ENCODE measurements at places on chromosomes 7 and 10.

DNA sequence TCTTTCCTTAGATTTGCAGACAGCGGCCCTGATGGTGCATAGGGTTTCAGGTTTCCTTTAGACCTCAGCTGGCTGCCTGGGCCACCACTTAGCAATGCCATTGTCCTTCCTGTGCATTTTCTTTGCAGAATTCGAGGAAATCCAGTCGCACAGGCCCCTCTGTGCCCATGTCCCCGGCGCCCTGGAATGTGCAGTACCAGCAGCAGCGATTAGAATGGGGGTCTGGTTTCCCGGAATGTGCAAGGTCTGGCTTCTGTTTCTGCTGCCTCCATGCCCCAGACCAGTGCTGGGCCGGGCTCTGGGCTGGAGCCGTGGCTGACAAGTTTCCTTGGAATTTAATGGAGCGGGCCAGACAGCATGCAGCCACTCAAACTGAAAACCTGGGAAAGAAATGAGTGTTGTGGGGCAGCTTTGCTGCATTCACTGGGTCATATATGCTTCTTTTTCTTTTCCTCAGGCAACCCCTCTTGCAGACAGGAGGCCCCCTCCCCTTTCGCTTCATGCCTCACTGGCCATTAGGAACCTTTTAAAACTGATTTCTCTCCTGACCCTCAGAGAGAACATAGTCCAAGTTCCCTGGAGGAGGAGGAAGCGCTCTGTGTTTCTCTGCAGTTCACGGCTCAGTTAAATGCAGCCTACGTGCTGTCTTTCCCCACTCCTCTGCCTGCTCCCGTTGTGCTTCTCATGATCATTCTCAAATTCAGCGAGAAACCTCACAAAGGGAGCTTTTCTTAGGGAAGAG lies 14.4 kb downstream of the HTRA1 start:
- no peaks in the 10 kb centered on the region for H3K36me3 ChIP-seq
- H3K27me3 ChIP-seq = no peaks in the 10 kb centered on the region
- H3K4me3 ChIP-seq = no peak overlapping the region
- no peaks in the 10 kb centered on the region for H3K4me1 ChIP-seq
- DNase-seq = no peak

DNA sequence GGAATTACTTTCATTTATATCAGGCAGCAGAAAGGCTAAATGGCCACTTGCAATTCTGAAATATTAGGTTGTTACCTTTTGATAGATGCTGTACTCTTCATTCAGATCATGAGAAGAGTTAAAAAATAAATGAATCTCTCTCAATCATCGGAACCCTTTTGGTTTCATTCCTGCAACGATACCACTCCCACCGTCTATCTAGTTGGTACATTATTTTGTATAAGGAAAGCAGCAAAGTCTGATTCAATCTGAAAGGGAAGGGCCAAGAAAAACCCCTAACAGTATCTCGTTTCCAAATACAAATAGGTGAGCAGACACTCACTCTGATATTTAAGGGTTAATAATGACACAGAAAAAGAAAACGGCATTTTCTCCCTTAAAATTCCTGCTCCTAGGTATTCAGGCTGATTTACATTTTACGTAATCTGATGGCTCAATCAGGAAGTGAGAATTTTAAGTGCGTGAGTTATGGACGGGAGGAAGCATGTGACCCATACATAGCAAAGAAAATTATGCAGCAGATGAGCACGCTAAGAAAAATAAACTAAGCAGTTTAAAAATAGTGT lies 209.4 kb upstream of the KLF14 start:
- peaks cover 14% of the 10 kb centered on the region for H3K36me3 ChIP-seq
- H3K4me3 ChIP-seq = peak overlapping the region; percentile 53
- peak overlapping the region; percentile 83 for H3K27ac ChIP-seq
- H3K27me3 ChIP-seq = no peaks in the 10 kb centered on the region

- no peaks in the 10 kb centered on the region for H3K36me3 ChIP-seq
- no peak overlapping the region for H3K4me3 ChIP-seq
- peaks cover 3% of the 10 kb centered on the region for H3K4me1 ChIP-seq
Measured at GRCh38 chr7:20776214-20776911, 10.3 kb downstream of the SP8 start.

- no peaks in the 10 kb centered on the region for H3K4me1 ChIP-seq
- no peaks in the 10 kb centered on the region for H3K27me3 ChIP-seq
- H3K27ac ChIP-seq = no peak overlapping the region
- H3K36me3 ChIP-seq = no peaks in the 10 kb centered on the region
Measured at GRCh38 chr7:43577485-43577951, 5.4 kb upstream of the STK17A start.

GRCh38 chr10:78266741-78267469 lies 233.2 kb downstream of the RPS24 start:
- H3K4me3 ChIP-seq = no peak overlapping the region
- no peaks in the 10 kb centered on the region for H3K27me3 ChIP-seq
- H3K36me3 ChIP-seq = no peaks in the 10 kb centered on the region
- no peak for DNase-seq
- H3K4me1 ChIP-seq = no peaks in the 10 kb centered on the region
- H3K27ac ChIP-seq = no peak overlapping the region

DNA sequence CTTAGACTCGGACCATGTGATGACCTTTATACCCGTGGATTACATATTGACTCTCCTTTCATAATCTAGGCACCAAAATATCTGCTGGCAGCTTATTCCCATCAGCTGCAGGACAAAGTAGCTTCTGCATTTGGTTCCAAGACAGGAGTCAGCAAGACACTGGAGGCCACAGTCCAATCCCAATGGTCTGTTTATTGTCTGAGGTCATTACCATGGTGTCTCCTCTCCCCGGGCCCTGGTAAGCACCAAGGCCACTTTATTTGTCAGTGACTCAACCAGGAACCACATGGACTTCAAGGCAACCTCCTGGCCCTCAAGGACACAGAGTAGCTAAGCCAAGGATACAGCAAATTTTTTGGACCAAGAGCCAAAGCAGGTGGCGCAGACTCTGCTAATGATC lies 36.1 kb downstream of the KCNMA1 start:
- H3K36me3 ChIP-seq = no peaks in the 10 kb centered on the region
- no peak overlapping the region for H3K4me3 ChIP-seq

Data from effector memory CD4-positive, alpha-beta T cell (primary cell).